ENCODE measurements at places on chromosomes 12 and 14.
A peak's percentile ranks its signal among the peaks of the same experiment; 100 is the strongest.

DNA sequence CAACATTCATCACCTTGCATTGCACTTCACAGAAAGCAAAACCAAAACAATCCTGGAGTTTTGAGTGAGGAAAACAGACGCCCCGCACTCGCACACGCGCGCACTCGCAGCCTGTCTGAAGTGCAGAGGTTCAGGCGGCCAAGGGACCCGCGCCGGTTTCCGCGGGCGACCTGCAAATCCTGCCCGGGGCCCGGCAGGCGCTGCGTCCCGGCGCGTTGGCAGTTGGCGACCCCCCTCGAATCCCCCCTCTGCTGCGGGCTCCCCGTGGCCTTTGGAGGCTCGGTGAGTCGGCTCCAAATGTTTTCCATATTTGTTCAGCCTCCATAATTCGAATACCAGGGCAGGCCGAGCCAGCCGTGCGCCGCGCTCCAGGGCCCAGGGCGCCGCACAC is at the start of gene SSPN:
Gene SSPN, plus strand, starts transcription at position 324 of the 391 bp plus-strand sequence. CDS start 100 bp downstream, outside the sequence.
- DNase-seq: no peak

DNA sequence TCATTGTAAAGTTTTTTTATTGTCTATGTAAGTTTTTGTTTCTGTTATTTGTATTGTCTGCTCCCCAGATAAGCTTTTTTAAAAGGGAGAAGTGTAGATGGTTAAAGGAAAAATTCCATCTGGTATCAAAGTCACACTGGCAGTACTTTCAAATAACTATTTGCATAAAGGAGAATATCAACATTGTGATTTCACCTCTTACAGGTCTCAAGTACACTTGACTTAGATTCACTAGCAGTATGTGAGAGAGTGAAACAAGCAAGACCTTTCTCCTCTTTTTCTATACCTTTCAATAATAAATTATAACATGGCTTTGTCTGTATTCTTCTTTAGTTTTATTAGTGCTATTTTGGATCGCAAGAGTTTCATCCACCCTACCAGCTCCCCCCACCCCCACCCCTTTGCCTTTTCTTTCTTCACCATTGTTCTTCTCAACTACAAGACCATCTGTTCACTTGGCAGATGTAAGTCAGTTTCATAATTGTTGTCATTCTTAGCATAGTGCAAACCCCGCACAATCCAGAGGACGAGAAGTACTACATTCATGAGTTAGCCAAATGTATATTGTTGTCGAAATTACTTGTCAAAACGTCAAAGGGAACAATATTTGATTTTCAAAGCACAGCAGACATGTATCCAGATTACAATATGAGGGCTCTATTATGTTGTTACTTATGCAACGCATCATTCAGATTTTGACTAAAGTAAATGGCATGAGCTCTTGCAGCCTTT is 602.7 kb upstream of the FLRT2 start:
- no peak for DNase-seq

DNA sequence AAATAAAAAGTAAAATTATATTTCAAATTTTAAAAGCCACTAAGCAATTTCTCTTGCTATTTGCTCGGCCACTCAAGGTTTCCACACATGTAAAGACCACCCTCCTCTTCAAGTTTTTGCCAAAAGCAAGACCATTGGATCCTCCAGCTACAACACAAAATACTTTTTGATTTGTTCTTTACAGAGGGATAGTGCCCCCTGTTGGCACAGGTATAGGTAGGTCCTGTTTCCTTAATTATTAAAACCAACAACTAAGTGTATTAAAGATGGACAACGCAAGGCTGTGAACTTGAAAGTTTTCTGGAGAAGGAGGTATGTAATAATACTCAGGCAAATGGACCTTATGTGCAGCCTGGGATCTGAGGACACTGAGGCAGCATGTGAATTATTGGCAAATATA is 23.8 kb downstream of the ATP6V1D start:
- no peak for DNase-seq

DNA sequence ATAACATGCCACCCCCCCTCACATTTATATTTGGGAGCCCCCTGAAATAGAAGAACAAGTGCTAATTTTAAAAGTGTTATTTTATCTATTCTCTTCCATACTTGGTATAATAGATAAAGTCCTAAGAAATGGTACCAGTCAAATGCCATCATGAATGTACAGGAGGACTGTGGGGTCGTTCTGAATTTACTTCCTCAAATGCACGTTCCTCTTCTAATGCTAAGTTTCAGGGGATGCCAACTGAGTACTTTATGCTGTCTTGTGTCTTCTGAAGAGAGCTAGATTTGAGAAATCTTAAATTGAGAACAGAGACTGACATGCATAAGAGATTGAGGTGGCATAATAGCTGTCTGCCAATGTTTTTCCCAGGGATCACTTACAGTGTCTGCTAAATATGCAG is 59.0 kb downstream of the CFAP54 start:
- DNase-seq: no peak

GRCh38 chr14:93035917-93036651 is 79.6 kb downstream of the ITPK1 start:
- DNase-seq: no peak

DNA sequence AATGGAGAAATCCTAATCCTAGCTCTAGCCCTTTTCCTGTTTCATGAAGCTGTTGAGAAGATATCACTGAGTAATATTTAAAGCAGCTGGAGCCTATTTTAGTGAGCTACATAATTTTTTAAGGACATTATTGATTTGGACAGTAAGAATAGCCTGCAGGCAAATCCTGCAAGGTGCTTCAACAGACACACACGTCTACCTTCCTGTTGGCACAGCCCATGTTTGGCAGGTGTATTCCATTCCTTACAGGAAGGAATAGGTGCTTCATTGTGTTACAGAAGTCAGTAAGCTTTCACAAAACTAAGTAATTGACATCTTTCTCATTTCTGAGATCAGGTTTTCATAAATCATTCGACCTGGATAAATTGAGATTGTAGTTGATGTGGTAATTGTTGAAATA is 50.6 kb downstream of the FOXA1 start:
- no peak for DNase-seq

DNA sequence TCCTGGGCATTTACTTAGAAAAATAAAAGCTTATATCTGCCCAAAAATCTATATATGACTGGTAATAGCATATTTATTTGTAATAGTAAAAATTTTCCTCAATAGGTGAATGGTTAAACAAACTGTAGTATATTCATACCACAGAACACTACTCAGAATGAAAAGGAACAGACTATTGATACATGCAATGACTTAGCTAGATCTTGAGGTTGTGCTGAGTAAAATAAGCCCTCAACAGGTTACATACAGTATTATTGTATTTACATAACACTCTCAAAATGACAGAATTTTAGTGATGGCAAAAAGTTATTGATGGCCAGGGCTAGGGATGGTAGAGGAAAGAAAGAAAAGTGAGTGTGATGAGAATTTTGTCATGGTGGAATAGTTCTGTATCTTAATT is 178.4 kb downstream of the BMP4 start:
- DNase-seq: no peak

DNA sequence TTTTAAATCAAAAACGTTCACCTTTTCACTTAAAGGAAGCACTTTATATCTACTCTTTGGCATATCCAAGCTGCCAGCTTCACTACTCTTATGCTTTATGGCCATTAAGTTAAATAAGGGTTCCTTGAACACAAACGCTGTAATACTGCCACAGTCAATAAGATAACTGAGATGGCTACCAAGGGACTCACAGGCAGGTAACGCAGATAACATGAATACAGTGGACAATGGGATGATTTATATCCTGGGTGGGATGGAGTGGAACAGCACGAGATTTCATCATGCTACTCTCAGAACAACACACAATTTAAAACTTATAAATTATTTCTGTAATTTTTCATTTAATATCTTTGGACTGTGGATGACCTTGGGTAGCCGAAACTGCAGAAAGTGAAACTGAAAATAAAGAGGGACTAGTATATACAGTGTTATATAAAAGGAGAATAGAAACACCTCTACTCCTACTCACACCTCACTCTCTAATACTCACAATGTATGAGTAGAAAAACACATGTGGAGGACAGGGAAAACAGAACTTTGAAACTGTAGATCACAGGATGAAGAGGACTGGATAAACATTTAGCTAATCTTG is 367.3 kb downstream of the C12orf50 start:
- no peak for DNase-seq

GRCh38 chr12:48004053-48004941 is at the start of gene COL2A1:
COL2A1 (minus strand) TSS chr12:48004476; CDS start chr12:48004321, 155 bp downstream.
- DNase-seq: no peak

GRCh38 chr14:87797001-87797400 is 196.0 kb downstream of the GALC start:
- no peak for DNase-seq

DNA sequence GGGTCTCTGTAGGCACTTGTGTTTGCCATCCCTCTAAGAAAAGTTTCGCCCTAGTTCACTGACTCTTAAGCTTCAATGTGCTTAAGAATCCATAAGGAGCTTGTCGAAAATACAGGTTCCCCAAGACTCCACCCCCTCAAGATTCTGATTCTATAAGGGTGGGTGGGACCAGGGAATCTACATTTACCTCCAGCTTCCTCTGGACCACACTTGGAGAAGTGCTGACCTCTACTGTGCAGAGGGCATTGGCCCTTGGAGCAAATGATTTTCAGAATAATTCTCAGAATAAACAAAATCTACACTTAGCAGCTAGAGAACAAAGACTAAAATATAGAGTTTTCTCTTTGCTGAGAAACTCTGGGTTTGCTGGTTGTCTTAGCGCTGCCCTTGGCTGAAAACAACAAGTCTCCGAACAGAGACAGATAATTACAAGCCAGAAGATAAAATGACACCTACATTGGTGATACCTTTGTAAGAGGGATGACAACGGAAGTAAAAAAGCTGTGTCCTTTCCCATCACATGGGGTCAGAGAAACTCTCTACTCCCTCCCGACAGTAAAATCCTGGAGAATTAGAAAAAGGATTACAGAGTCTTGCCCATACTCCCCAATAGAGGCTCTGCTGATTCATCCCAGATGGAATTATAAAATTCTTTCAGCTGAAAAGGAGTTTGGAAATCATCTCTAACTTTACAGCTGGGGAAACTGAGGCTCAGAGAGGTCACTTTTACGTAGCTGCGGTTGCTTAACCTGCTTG is 4.8 kb downstream of the TGFB3 start:
- DNase-seq: no peak

DNA sequence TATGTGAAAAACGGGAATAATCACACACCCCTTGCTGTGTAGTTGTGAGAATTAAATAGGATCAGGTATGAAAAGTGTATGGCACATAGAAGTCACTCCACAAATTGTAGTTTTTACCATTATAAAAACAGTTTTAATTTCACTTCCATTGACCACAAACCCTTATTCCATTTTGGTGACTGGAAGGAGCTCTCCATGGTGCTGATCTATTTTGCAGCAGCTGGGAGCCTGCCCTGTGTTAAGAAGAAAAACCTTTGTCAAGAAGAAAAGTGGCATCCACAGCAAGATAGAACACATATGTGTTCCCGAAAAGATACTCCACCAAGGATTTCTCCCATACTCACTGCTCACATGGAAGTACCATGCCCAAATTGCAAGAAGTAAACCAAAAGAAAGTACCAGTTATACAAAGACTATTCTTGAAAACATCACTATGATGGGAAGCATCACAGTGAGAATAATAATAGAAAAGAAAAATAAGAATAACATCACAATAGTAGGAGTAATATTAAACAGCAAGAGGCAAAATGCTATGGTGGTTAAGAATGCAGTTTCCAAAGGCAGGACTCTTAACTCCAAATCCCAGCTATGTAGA is 58.7 kb downstream of the TUNAR start:
- no peak for DNase-seq

DNA sequence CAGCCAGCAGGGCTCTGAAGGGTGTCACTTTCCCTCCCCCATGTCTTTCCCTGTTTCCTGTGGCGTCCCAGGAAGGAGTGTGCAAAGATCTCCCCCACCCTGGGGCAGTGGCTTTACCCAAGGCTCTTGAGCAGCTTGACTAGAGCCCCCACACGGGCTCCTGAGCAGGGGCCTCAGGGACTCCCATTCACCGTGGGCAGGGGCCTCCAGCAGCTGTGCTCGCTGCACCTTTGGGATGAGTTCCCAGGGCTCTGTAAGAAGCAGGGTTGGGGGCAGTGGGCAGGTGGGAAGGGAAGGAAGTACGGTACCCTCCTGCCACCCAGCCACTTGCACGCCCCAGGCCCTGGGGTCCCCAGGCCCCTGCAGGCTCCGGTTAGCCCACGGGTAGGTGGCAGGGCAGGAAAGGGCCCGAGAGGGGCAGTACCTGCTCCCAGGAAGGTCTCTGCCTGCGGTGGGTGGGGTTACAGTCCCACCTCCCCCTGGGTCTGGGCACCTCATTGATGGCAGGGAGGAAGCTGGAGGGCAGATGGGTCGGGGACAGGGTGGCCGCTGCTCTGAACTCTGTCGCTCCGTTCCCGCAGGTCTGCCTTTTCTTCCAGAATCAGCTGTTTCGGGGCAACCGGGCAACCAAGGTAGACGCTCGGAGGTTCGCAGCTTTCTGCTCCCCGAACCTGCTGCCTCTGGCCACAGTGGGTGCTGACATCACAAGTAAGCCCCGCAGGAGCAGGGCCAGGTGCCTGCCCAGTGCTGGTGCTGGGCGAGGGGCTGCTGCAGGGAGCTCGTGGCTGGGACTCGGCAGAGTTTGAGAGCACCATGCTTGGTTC is 13.0 kb downstream of the ASPG start:
- DNase-seq: no peak

GRCh38 chr12:54984658-54985376 is at the start of gene TESPA1:
TESPA1 (minus strand) TSS chr12:54984762; CDS start chr12:54974562, 10,200 bp downstream.
- peak; percentile 67 for DNase-seq

DNA sequence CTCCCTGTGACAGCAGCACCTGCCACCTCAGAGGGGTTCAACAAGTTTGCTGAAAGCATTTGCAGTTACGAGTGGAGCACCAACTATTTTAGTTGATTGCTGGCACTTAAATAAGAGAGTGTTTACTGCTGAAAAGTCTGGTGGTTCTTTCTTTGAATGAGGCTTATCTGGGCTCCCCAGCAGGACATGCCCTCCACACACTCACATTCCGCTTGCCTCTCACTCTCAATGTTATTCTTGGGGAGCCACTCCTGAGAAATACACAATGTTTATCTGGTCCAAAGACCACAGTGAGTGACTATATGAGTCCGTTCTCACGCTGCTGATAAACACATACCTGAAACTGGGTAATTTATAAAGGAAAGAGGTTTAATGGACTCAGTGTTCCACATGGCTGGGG is 31.9 kb downstream of the NT5DC3 start:
- DNase-seq: no peak

All from activated CD4-positive, CD25-positive, alpha-beta regulatory T cell (primary cell).